ENCODE measurements at places on chromosomes 13 and 19.

DNA sequence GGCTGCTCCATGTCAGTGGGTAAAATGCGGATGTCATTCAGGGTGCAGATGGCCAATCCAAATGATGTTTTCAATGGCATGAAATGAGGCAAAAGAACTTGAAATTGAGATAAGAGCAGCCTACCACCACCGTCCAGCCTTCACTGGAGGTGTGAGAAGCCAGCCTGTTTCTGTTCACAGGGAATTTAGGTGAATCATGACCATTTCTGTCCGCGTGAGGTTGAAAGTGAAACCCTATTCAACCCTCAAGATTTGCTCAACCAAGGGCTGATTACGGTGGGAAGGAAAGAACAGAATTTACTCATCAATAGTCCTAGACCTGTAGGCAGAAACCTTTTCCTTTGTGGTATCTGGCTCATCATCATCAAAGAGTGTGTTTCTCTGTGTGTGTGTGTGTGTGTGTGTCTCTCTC is 370.7 kb downstream of the COG6 start:
- DNase-seq, result peak; percentile 34

GRCh38 chr19:12092065-12092867 is 27.7 kb downstream of the ZNF844 start:
- peak; percentile 76 for DNase-seq

- no peak for DNase-seq
Measured at GRCh38 chr13:20301403-20302071, 69.4 kb upstream of the GJB6 start.

DNA sequence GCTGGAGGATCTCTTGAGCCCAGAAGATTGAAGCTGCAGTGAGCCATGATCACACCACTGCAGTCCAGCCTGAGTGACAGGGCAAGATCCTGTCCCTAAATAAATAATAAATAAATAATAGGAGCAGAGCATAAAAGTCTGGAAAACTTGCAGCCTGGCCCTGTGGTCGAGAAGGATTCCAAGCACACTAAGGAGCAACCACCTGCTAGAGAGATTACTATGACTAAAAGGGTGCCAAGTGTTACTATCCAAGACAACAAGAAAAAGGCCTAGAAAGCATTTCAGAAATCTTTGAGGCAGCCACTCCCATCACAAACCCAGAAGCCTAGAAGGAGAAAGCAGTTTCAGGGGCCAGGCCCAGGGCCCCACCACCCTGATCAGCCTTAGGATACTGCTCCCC is 46.1 kb downstream of the LHFPL6 start:
- no peak for DNase-seq

Measured in stimulated activated CD4-positive, alpha-beta T cell treated with anti-CD3 and anti-CD28 coated beads, Interleukin-12 subunit alpha, Interleukin-12 subunit beta, amount 100 ng/mL, for 24 hours (primary cell).